ENCODE measurements at places on chromosomes 4 and X.

- DNase-seq = no peak
Observed at GRCh38 chr4:84145176-84145575, 353.9 kb downstream of the NKX6-1 start.

DNA sequence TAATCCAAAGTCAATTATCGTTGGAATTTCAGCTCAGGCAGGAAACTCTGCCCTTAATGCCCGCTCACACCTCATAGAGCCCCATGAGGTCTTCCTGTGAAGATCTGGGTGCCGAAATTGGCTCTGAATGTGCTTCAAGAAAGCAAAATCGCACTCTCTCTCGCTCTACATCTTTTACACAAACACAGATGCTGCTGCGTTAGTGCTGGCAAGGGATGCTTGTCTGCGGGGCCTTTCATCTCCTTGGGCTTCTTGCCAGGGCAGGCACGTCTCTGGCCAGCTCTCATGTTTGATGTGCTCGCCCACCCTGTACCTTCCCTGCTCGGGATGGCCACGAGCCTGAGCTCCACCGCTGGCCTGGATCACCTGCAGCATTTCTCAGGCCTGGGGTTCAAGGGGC is 66.5 kb downstream of the CLCN4 start:
- no peak for DNase-seq

GRCh38 chr4:121796283-121796682 is 4.8 kb upstream of the EXOSC9 start:
- no peak for DNase-seq

GRCh38 chr4:147060151-147060931 is 114.7 kb upstream of the TTC29 start:
- DNase-seq = no peak

DNA sequence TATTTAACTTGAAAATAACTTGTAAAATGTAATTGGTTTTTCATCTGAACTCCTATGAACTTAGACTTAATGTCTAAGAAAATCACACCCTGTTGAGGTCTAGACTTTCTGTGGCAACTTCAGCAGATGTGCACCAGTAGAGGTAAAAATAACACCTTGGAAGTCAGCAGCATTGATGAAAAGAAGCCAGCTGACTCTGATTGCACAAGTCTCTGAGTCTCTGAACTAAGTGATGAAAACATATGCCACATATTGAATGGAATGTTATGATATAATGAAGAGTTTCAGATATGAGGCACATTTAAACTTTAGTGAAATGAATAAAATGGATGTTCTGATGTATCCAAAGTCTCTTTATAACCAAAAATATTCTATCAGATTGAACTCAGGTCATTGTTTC is 155.4 kb downstream of the GPM6A start:
- DNase-seq = no peak

DNA sequence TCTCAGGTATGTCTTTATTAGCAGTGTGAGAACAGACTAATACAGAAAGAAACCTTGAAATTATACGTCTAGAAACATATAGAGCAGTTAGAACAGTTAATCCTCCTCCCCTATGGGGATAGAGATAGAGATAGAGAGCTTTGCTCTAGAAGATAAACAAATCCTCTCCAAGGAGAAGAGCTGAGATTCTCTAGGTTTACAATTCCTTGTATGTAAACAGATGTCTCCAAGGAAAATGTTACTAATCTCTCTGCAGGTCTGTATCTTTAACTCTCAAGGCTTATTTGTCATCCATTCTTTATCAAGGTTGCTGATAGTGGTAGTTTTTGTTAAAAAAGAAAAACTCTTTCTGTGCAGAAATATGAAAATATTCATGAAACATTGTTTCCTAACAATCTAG is 282.1 kb upstream of the GIMD1 start:
- no peak for DNase-seq

GRCh38 chr4:155854582-155855226 is 11.4 kb downstream of the ASIC5 start:
- DNase-seq = no peak

GRCh38 chr4:176238826-176239225 is 30.2 kb downstream of the ASB5 start:
- no peak for DNase-seq

- no peak for DNase-seq
Observed at GRCh38 chrX:118550792-118551191, 55.2 kb downstream of the DOCK11 start.

DNA sequence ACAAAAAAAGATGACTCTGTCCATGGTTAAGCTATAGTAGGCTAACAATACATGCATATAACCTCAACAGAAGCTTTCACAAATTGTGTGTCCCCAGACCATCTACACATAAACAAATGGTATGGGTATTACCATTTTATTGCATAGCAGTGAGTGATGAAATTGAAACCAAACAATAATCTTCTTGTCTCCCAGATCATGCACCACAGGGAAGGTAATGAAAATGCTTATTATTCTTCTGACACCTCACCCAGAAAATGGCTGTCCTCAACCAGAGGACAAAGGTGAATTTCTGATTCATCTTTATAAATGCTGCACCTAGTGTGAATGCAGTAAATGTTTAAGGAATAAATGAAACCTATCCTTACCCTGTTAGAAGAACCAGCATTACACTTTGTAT is 8.0 kb downstream of the PRSS12 start:
- DNase-seq = no peak

- DNase-seq = no peak
Observed at GRCh38 chr4:163967710-163968109, 473.2 kb downstream of the TMA16 start.

DNA sequence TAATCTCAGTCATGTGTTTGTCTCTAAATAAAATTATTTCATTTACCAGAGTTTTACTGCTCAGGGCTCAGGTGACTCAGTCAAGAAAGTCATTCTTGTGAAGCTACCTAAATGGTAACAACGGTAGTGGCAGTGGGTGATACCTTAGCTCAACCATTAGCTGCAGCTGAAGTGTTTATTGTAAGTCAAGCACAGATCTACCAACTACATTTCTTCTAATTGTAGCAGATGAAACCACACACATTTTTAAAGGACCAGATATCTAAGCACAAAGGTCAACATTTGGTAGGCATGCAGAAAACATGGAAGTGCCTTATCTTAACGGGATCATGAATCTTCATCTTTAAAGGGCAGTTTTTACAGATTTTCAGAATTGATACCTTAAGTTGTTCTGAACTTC is 79.1 kb downstream of the FAT4 start:
- no peak for DNase-seq

DNA sequence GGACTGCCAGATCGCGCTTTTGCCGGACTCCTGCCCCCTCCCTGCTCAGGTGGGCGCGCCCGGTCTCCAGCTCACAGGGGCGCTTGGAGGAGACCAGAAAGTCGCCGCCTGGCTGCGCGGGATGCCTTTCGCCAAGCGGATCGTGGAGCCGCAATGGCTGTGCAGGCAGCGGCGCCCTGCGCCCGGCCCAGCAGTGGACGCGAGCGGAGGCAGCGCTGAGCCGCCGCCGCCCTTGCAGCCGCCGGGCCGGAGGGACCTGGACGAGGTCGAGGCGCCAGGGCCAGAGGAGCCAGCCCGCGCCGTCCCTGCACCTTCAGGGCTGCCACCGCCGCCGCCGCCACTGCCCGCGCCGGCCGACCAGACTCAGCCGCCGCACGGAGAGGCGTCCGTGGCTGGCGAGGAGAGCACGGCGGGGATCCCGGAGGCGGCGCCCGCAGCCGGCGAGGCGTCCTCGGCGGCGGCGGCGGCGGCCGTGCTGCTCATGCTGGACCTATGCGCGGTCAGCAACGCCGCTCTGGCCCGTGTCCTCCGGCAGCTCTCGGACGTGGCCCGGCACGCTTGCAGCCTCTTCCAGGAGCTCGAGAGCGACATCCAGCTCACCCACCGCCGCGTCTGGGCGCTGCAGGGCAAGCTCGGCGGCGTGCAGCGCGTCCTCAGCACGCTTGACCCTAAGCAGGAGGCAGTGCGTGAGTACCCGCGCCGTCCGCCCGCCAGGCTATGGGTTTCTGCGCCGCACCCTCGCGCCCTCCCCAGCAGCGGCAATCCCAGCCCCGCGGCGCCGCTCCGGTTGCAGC is 834 bp downstream of the NHS start:
- no peak for DNase-seq

DNA sequence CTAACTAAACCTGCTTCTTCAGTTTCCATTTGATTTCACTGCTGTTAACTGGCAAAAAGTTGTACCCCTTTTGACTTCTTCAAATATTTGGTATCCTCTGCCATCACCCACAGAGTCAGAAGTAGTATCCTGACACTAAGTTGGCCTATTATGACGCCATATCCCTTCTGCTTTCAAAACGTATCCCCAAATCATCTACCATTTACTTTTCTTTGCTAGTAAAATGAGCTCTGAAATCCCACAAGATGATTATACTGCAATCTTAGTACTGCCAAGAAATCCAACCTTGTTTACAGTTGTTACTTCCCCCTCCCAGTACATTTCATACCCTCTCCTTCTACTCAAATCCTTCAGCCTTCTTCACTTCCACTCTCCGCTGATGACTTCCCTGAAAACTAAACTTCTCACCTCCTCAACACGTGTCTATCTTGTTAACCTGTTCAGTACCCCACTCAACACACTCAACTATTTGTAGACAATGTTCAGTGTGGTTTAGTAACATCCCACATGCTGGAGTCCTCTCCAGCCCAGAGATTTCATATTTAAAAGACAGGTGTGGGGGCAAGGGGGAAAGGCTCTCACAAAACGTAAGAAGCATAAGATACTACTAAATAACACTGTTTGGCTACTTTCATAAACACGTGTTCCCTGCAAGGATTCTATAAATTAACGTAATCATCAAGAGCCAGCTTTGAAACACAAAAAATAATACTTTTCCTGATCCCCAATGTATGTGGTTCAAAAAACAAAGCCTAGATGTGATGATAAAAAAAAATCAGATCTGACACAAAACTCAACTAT is 1.3 kb downstream of the NAF1 start:
- no peak for DNase-seq

DNA sequence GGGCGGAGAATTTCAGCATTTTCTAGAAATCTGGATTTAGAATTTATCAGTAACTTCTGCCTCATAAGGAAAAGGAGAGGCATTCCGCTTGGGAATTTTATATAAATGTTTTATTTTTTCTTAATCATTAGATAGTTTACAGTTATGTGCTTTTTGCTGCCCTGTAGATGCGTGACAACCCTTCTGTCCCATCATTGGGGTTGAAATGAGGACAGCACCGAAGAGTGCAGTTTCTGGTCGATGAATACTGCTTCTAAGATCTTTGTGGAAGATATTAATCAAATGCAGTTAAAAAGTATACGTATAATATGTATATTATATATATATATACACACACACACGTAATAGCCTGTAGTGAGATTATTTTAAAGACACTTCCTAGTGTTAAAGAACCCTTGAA is 1.5 kb downstream of the RBPJ start:
- no peak for DNase-seq

DNA sequence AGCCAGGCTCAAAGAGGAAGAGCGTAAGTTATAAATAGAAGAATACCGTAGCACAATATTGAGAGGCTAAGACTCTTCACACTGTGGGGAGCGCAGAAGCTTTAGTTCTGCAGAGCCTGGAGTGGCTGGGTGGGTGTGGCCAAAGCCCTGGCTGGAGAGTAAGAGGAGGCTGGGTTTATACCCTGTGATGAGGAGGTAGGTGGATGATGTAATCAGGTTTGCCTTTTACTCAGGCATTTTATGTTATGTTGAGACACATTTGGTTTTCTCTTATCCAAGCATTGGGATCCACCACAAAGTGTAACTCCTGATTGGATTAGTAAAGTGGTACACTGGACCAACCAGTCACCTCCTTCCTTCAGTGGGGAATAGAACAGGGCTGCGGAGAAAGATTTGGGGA is 13.9 kb downstream of the CDS1 start:
- DNase-seq = no peak

DNA sequence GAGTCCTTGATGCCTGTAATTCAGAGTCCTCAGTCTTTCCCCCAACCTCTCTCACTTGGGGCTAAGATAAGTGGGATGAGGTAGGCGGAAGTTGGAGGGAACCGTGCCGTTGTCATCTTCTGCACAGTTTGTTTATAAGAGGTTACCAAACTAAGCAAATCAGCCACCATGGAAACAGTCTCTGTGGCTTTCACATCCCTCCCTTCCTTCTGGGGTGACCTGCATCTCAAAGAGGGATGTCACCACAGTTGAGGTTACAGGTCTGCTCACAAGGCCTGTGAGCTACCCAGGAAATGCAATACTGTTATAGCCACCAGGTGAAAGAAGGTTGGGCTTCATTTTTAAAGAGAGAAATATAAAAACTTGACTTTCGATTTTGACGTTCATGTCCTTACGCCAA is 26.3 kb downstream of the RTL5 start:
- DNase-seq = no peak

GRCh38 chrX:44344194-44344593 is 722 bp upstream of the EFHC2 start:
- no peak for DNase-seq

DNA sequence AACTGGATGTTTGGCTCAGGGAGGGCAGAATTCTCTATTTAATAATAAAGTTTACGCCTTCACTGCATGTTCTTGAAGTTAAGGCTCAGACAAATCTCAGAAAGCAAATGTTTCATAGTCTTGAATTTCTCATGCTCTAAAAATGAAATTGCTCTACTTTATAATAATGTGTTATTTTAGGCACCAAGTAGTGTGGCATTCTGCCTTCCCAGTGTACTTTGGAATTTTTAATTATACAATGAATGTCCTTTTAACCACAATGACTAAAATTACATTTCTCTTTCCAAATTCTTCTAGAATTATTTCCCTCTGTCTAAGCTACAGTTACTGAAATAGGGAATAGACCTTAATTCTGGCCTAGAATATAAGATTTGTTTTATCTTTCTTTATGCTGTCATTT is 97.9 kb upstream of the PDE5A start:
- DNase-seq = no peak

DNA sequence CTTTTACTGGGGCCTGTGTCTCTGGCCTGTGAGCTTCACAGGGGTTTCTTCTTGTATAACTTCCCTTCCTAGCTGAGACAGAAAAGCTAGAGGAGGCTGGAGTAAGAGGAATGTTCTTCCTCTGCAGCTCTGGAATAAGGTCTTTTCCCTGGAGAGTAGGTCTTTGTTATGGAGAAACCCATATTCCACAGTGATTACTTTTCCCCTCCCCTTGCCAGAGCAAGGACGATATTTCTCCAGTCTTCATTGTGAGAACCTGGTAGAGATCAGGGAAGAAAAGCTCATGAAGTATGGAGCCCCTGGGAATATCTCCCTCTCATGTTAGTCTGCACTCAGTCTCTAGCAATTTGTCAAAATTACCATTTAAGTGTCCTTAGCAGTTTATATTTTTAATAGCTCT is 18.7 kb upstream of the GLRB start:
- no peak for DNase-seq

GRCh38 chr4:106201373-106201772 is 114.6 kb downstream of the TBCK start:
- DNase-seq = no peak

DNA sequence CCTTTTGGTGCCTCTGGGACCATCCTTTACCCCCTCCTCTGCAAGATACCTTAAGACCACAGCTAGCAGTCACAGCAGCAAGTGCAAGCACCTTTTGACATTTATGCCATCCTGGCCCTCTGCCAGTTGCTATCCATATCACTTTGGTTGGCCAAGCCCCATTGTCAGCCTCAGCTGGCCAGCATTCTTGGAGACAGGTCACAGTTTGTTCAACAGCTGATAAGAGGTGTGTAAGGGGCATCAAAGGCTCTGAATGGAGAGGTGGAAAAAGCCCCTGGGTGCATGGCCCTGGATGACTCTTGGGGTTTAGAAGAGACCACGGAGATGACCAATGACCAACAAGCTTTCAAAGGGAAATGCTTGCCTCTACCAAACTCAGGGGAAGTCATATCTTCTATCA is 133.6 kb upstream of the MAMLD1 start:
- DNase-seq = no peak

GRCh38 chrX:133081990-133082389 is 14.9 kb downstream of the USP26 start:
- DNase-seq = no peak

All from caudate nucleus (tissue), 63 donors.